ENCODE measurements at places on chromosomes 2 and 18.

DNA sequence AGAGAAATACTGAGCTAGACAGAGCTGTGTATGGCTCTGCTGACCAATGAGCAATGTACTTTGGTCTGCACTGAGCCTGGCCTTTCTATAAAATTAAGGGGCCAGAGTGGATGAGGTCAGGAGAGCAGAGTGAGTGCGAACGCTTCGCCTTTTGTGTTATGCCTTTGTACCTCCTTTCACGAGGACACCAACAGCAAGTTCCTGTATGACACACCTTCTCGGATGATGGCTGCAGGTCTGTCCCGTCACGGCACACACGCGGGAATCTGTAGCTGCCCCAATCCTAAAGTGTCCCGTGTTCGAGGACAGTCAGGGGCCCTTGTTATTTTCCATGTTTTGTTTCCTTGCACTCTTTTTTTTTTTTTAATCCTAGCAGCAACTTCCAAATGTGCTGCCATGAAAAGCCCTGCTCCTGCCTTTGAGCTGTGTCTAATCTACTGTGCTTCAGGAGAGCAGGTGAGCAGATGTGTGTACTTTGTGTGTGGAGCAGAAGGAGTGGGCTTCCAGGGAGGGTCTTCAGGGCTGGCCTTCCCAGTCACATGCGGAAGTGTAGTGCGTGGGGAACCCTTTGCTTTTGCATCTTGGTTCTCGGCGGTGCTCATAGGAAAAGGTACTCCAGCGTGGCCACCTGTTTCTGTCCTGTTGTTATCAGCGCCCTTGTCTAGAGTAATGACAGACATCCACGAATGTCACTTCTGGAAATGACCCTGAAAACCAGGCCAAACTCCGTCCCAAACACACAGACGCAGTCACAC lies 213.2 kb downstream of the NDUFA10 start:
- DNase-seq = no peak

DNA sequence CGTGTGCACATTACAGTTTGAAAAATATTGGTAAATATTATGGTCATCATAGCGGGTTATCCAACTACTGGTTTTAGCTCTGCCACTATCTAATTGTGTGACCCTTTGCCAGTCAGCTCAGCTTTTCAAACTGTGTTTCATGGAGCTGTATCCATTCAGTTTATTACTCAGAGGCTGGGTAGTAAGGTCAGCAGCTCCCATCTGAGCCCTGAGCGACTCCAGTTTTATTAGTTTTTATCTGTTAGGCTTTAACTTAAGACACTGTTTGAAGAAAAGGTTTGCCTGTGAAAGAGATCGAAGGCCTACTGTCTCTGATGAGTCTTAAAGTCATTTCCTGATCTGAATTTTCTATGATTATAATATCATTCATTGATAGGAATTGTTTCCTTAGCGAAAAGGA lies 76.3 kb downstream of the DPP10 start:
- DNase-seq = no peak

DNA sequence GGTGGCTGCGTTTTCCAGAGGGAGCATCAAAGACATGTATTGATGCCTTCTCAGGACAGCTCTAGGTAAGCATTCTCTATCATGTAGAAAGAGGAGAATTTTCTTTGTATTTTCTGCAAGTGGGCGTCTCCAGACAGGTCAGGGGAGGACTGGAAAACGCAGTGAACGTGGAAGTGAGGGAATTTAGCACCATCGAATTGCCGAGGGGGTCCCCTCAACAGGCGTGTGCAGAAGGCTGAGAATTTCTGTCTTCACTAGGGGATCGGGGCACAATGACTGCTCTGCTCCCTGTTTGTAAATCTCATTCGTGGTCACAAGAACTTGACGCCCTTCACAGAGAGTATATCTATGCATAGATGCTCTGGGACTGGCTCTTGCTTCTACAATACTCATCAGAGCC lies 5.0 kb upstream of the NTSR2 start:
- no peak for DNase-seq

GRCh38 chr2:215422676-215423075 lies 13.2 kb downstream of the FN1 start:
- DNase-seq = no peak

GRCh38 chr2:28656937-28657615 lies 94.6 kb upstream of the PPP1CB start:
- no peak for DNase-seq

Measured in DMS153 (cell line).